ENCODE measurements at places on chromosomes 11 and 22. TPM values are rescaled to one million over a fixed set of nuclear protein-coding genes. Genes with fewer than 3 reads are reported as not detected.
A peak's percentile ranks its signal among the peaks of the same experiment; 100 is the strongest.

TLCD5 gene
- 2.2 TPM for total RNA-seq

OR5M3 gene
- total RNA-seq: not detected

STIM1 gene
- 62.9 TPM for total RNA-seq

SOX10 gene
- total RNA-seq: not detected

LAYN gene
- total RNA-seq: 3.5 TPM

- H3K36me3 ChIP-seq: no peaks in the 10 kb centered on the region
- peaks cover 42% of the 10 kb centered on the region for H3K4me1 ChIP-seq
- no peak overlapping the region for H3K4me3 ChIP-seq
- DNase-seq: peak; percentile 70
- H3K27me3 ChIP-seq: no peaks in the 10 kb centered on the region
- no peak overlapping the region for H3K27ac ChIP-seq
Observed at GRCh38 chr11:128632141-128632791, 44.9 kb upstream of the ETS1 start.

DNA sequence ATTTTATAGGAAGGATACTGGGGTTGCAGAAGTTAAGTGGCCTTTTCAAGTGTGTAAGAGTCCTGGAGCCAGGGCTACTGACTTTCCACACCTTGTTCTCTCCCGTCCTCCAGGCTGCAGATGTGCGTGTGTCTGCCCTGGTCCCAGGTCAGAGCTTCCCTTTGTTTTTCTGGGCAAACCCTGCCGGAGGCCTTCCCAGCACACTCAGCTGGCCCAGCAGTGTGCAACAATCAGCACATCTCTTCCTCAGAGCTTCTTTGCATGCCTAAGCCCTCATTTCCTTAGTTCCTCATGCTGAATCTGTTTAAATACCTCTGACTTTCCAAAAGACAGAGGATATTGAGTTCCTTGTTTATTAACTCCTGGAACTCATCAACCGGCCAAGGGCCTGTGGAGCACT lies 80.6 kb downstream of the KCNJ1 start:
- no peaks in the 10 kb centered on the region for H3K27me3 ChIP-seq
- peaks cover 18% of the 10 kb centered on the region for H3K4me1 ChIP-seq
- H3K27ac ChIP-seq: no peak overlapping the region
- no peak overlapping the region for H3K4me3 ChIP-seq
- H3K36me3 ChIP-seq: peaks cover 22% of the 10 kb centered on the region
- no peak for DNase-seq

- H3K36me3 ChIP-seq: no peaks in the 10 kb centered on the region
- H3K4me3 ChIP-seq: no peak overlapping the region
- peaks cover 11% of the 10 kb centered on the region for H3K27me3 ChIP-seq
- H3K27ac ChIP-seq: no peak overlapping the region
- DNase-seq: no peak
Observed at GRCh38 chr11:70265341-70265740, 5.1 kb upstream of the PPFIA1 start.

- H3K27ac ChIP-seq: no peak overlapping the region
- no peak overlapping the region for H3K4me3 ChIP-seq
- no peaks in the 10 kb centered on the region for H3K4me1 ChIP-seq
Observed at GRCh38 chr11:92180664-92181251, 43.9 kb upstream of the FAT3 start.

DNA sequence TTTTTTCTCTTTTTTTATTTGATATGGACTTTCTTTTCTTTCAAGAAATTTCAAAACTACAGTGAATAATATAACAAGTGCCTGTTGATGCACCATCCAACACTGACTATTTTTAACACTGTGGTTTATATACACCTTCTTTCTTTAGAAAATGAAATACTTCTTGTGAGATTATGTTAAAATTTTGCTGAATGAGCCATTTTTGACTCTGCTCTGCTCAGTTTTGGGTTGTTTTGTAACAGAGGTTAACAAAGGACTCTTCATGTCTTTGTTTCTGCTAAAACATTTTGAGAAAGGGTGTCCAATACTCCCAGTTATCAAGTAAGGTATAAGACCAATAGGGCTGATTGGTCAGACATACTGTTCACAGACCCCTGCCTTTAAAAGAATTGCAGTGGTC lies 44.0 kb upstream of the TENM4 start:
- DNase-seq: no peak
- H3K27me3 ChIP-seq: peaks cover 6% of the 10 kb centered on the region
- H3K27ac ChIP-seq: no peak overlapping the region

GRCh38 chr11:67345247-67345919 lies 8.0 kb downstream of the POLD4 start:
- peak; percentile 53 for DNase-seq
- no peaks in the 10 kb centered on the region for H3K36me3 ChIP-seq
- peak overlapping the region; percentile 90 for H3K27ac ChIP-seq
- H3K4me1 ChIP-seq: peaks cover 56% of the 10 kb centered on the region

GRCh38 chr11:98940913-98941312 lies 79.8 kb upstream of the CNTN5 start:
- DNase-seq: no peak
- no peaks in the 10 kb centered on the region for H3K36me3 ChIP-seq
- H3K4me3 ChIP-seq: no peak overlapping the region
- H3K27ac ChIP-seq: no peak overlapping the region
- no peaks in the 10 kb centered on the region for H3K27me3 ChIP-seq

- H3K4me1 ChIP-seq: peaks cover 14% of the 10 kb centered on the region
- H3K4me3 ChIP-seq: no peak overlapping the region
- H3K36me3 ChIP-seq: peaks cover 4% of the 10 kb centered on the region
- no peaks in the 10 kb centered on the region for H3K27me3 ChIP-seq
Observed at GRCh38 chr11:68309621-68310185, 2.7 kb upstream of the LRP5 start.

DNA sequence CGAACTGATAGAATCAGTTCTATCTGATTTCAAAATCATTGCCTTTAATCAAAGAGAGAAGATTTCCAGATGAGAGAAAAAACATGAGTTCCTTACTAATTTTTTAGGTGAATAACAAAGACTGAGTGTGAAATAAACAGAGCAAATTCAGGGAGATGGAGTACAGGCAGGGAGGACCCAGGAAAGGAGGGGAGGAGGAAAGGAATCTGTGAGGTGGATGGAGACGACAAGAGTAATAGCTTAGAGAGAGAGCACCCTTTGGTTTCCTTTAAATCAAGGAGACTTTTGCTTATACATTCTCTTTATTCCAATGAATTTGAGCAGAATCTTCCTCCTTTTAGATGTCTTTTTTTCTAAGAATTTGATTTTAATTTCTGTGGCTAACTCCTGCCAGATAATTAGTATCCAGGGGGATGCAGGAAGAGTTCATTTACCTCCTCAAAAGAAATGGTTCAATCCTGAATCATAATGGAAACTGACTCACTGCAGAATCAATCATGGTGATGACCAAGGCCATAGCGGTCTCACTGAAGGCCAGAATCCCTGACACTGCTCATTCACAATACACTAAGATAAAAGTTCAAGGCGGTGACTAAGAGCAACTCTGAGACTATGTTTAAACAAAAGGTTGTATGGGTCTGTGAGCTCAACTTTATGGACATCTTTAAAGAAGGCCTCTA lies 234.0 kb upstream of the ZC3H12C start:
- no peak for DNase-seq
- H3K36me3 ChIP-seq: no peaks in the 10 kb centered on the region
- H3K27me3 ChIP-seq: no peaks in the 10 kb centered on the region
- H3K27ac ChIP-seq: no peak overlapping the region
- no peaks in the 10 kb centered on the region for H3K4me1 ChIP-seq

DNA sequence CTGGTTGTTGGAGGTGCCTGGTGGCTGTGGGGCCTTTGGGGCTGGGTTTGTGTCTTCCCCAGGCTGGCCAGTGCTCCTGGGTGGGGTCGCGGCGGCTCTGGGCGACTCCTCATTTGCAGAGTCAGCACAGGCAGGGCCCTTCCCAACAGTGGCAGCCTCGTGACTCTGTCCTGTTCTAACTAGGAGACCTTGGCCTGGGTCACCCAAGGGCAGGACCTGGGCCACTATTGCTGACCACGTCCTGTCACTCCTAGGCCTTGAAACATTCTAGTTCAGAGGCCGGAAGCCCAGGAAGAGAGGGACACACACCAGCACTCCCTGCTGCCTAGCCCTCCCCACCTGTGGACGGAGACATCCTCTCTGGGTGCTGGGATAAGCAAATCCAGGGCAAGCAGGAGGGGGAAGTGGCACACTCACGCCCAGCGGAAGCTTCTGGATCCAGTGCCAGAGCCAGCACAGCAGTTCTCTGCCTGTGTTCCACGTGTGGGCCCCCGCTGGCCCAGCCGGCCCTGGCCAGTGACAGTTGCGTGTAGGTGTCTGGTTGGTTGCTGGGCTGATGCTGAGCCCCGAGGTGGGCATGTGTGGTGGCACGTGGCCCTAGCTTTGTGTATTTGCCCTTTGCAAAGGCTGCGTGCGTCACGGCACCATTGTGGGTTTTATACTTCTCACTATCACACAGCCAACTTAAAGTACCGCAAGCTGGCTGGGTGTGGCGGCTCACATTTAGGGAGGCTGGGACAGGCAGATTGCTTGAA lies 4.3 kb upstream of the CHID1 start:
- no peaks in the 10 kb centered on the region for H3K36me3 ChIP-seq
- H3K27ac ChIP-seq: no peak overlapping the region
- no peak for DNase-seq
- no peaks in the 10 kb centered on the region for H3K27me3 ChIP-seq

- H3K4me1 ChIP-seq: no peaks in the 10 kb centered on the region
- H3K27ac ChIP-seq: no peak overlapping the region
- peaks cover 3% of the 10 kb centered on the region for H3K27me3 ChIP-seq
- H3K4me3 ChIP-seq: no peak overlapping the region
Observed at GRCh38 chr22:22773979-22774604, 113.5 kb upstream of the IGLL5 start.

Measured in activated naive CD4-positive, alpha-beta T cell treated with anti-CD3 and anti-CD28 coated beads for 36 hours (primary cell).